ENCODE measurements at places on chromosomes 12 and 14.
A peak's percentile ranks its signal among the peaks of the same experiment; 100 is the strongest.

DNA sequence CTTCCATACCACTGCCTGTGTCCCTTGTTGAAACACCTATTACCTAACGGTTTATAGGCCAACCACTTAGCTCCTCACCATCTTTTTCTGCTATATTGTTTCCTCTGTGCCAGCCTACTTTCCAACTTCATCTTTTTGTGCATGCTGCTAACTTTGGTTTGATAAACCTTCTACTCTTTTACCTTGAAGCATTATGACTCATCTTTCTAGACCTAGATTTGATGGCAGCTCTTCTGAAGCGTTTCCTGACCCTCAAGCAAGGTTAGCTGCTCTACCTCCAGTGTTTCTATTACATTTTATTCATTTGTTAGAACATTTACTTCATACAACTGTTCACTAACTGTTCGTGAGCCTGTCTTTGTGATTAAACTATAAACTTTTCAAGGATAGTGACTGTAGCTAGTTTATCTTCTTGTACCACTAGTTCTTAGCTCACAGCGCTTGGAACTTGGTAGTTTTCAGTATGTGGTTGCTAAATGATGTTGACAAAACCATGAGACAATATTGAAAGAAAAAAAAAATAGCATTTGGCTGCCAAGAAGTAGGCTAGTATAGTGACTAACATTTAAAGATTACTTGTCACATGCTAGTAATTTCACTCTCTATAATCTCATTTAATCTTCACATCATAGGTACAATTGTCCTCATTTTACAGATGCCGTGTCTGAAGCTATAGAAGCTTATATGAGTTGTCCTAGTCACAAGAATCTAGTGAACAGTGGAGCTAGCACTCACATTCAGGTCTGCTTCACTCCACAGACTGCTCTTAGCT, 79.5 kb downstream of the APAF1 start:
- DNase-seq: no peak

DNA sequence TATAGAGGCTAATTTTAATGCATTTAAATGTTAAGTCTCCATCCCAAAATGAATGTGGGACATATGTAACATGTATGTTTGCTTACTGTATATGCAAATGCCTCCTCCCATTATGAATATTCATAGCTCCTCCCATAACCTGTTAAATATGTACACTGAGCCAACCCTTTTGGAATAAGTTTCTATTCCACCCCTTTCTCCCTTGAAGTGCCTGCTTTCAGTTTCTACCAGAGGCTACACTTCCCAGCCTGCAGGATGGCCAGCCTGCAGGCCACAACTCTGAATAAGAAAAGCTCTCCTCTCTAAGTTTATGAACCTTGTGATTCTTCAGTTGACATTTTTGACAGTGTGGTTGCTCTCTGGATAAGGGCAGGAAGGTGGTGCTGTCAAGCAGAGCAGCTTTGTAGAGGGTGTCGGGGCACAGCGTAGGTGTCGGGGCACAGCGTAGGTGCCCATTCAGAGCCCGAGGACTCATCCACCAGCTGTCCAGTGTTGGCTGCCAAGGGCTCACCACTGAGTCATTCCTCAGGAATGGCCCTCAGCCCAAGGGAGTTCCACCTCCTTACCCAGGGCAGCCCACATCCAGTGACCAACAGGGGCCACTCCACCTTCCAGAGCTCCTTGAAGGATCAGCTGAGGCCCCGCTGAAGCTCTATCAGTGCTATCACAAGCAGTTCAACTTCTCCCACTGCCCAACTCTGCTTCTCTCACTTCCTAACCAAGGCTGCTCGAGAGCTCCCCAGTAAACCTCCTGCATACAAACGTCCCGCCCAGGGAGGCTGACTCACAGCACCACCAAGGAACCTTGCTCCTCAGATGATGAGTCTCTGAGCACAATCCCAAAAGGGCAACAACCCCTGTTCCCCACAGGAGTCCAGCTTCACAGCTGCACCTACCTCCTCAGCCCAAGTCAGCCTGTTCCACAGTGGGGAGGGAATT, 31.4 kb downstream of the VWF start:
- DNase-seq: peak; percentile 83

DNA sequence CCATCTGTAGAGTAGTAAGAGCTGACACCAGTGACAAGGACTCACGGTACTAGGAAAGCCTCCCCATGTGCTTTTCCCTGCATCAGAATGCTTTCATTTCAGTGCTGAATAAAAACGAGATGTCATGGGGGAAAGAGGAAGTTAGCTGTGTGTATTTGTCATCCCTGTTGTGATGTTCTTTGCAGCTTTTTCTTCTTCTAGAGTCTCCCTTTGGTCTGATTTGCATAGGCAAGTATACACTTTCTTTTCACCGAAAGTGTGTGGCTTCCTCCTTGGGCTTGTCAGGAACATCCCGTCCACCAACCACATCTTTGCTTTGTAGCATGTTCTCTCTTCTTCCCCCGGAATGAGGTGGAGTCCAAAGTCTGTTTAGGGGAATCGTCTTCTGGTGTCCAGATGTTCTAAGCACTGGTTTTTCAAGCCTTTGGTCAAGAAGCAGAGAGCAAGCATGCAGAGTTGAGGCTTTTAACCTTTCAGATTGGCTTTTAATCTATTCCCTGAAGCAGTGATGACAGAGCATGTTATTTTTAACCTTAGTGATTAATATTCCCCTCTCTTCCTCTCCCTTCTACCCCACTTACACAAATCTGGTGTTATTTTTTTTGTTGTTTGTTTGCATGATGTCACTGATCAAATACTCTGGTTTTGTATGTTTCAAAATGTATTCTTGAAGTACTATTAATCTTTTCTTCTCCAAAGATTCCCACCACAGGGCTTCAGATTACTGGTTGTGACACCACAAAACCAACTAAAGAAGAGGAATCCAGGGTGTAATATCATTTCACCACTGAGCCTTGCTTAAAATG, 163.4 kb downstream of the SAMD4A start:
- peak; percentile 98 for DNase-seq

GRCh38 chr12:85805654-85806053, 30.6 kb downstream of the RASSF9 start:
- peak; percentile 69 for DNase-seq

DNA sequence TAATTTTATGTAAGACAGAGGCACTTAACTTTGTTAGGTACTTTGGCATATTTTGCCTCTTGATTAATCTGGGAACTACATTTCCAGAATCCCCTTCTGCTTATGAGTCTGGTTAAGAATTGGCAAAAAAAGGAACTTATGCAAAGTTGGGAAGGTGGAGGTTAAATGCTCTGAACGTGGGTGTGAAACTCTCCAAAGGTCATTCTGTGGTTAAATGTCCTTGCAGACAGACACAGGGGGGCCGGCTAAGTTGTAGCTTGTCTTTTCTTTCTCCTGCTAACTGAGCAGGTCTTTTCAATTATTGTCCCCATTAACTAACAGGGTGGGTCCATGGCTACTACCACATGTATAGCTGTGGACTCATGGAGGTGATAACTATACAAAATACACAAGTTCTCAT, 248.6 kb upstream of the NOVA1 start:
- no peak for DNase-seq

- peak; percentile 45 for DNase-seq
Measured at GRCh38 chr12:123397400-123397799, 13.5 kb downstream of the KMT5A start.

DNA sequence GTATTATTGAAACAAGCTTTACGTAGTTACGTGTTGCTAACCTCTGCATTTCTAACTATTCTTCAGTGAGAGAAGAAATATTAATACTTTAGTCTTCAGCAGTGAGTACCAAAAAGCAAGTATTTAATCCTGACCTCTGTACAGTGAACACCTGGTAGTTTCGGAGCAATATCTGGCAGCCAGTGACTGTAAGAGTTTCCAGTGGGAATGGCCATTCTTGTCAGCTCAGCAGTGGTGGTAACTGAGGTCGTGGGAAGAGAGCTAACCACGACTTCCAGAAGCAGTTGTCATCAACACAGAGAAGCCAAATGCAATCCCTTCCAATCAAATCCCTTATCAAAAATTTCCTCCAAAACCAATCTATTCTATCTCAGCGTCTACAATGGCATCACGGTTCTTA, 1500.2 kb upstream of the FLRT2 start:
- DNase-seq: no peak

- DNase-seq: no peak
Measured at GRCh38 chr14:24355009-24355408, 13.0 kb upstream of the NFATC4 start.

GRCh38 chr14:68949601-68949965, 29.5 kb downstream of the ACTN1 start:
- no peak for DNase-seq

DNA sequence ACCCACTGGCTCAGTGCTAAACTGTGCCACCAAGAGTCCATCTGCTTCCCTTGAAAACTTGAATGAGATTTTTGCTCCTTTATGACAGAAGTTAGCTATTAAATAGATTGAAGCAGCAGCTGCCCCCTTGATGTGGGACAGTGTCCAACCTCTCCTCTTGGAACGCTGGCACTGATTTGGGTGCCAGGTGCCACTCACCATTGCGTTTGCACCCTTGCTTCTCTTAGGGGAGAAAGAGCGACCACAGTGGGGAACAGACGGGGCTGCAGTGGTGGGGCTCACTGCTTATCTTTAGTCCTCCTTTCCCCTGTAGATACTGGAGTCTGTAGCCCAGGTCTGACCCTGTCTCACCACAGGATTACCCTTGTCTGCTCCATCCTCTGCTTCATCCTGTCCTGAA, 9.4 kb downstream of the EP400 start:
- no peak for DNase-seq
